Right ventricle myocardium superior (tissue), 1 donor: ENCODE measurements at places on chromosomes 2 and 18.

DNA sequence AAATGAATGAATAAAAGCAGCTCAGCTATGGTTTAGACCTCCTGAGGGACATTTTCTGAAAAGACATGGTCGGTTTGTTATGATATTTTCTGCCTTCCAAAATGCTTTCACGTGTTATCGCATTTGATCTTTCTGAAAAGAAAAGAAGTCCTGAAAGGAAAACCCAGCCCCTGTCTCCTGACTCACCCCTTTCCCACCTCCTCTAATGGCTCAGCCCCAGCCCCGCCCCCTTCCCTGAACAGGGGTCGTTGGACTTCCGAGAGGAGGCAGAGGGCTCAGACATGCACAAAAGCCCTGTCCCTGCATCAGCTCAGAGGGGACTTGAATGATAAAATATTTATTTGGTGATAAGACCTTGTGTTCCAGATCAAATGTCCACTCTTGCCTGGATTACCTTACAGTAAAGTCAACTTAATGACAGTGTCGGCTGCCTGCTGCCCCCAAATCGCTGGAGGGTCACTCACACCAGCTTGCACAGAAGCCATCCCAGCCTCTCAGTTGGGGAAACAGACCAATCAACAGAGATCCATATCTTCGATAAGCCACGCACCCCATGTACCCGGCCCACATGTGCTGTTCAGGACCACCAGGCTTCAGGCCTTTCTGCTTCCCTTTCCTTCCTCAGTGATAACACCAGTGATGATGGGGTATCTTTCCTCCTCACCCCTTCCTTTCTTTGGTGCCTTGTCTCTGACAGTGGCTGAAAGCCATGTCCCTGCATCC is 69.6 kb downstream of the CLHC1 start:
- DNase-seq = no peak

- DNase-seq = no peak
Observed at GRCh38 chr2:6554466-6554865, 311.2 kb downstream of the CMPK2 start.

DNA sequence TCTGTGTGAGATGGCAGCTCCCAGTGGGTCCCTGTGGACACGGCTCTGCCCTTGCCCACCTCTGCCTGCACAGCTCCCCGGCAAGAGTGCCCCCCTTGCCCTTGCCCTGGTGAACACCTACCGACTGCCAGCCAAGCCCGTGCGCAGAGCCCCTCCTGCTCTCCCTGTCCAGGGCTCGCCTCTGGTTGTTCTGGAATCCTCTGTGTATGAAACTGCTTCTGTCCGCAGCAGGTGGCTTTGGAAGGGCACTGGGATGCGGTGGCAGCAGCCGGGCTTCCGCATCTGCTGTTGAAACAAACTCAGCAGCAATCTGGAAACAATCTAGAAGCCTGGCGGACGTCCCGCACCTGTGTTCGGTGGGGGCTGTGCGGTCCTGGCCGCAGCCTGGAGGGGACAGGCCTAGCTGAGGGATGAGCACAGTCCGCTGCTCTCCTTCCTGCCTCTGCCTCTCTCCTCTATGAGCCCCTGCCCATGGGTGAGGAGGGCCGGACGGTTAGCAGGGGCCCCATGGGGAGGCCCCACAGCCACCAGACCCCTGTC is 34.0 kb upstream of the KLF11 start:
- DNase-seq = no peak

- DNase-seq = no peak
Observed at GRCh38 chr2:116680256-116680936, 1134.1 kb upstream of the DDX18 start.

DNA sequence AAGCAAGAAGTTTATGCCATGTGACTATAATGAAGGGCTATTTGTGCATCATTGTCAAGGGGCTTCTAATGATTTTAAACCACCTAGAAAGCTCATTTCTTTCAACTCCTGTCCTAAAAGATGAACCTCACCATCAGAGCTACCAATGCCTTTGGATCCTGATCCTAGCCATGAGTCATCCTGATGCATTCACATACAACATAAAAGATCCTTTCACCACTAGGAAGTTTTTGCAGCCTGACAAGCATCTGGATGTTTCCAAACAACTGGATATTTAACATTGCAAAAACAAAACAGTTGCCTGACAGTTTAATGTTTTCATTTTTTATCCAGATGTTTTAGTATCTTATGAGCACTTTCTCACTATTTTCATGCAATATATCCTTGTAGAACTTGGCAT is 425.3 kb downstream of the MBD2 start:
- no peak for DNase-seq

GRCh38 chr2:236459393-236459792 is 110.2 kb upstream of the ACKR3 start:
- DNase-seq = no peak

- DNase-seq = no peak
Observed at GRCh38 chr2:25521665-25522387, 151.6 kb downstream of the DTNB start.

DNA sequence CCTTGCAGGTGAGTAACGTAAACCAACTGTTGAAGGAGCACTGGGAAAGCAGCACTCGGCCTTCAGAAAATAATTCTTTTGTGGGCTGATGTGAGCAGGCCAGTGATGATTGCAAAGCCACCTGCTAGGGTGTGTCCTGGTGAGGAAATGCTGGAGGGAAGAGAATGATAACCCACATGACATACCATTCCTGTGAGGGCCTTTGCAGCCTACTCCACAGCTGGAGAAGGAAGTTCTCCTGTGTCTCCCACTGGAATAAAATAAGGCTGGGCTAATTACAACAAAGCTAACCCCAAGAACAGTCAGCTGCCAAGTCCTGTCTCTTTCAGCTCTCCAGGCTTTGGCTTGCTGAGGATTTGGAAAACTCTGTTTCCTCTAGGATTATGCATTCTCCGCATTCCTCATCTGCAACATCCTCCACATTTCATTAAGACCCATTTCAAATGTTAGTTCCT is 16.7 kb upstream of the DSG1 start:
- DNase-seq = no peak

DNA sequence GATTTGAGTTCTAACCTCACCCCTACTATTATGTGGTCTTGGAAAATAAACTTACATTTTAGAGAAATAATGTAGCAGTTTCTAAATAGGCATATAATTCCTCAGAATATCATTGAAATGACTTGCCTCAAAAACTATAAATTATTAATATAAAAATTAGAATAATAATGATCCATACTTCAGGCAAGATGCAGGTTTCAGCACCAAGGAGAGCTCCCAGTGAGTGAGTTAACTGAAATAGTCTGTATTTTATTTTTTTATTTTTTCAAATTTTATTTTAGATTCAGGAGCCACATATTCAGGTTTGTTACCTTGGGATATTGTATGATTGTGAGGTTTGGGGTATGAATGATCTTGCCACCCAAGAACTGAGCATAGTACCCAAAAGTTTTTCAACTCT is 472.2 kb upstream of the DCC start:
- DNase-seq = no peak

GRCh38 chr2:165013944-165014619 is 58.8 kb upstream of the SLC38A11 start:
- no peak for DNase-seq

- no peak for DNase-seq
Observed at GRCh38 chr18:10604182-10604581, 78.4 kb downstream of the NAPG start.

DNA sequence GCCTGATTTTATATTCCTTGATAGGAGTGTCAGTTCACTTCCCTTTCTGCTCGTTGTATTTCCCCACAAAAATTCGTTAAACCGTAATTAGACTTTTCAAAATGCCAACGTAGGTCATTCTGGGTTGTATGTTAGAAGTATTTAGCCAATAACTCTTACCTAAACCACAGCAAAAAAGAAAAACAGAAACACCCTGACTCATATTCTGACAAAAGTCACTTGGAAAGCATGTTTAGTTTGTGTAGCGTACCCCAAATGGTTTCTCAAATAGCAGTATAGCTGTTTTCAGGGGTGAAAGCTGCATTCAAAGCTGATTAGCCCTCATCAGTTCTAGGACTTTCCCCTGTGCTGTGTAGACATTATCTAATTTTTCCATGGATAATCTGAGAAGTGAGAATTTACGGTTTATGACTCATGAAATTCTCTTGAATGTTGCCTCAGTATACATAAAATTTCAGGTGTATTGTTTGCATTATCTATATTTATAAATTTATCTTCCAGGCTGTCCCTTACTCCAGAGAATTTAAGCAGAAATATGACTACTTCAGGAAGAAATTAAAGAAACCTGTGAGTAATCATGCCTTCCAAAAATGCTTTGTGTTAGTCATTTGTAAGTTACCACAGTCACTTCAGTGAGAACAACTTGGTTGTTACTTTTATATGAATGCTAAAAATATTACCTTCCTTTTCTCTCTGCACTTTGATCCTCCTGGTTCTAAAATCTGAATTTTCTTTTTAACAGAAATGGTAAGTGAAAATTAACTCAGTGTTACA is 264.9 kb downstream of the ALPK2 start:
- DNase-seq = no peak

DNA sequence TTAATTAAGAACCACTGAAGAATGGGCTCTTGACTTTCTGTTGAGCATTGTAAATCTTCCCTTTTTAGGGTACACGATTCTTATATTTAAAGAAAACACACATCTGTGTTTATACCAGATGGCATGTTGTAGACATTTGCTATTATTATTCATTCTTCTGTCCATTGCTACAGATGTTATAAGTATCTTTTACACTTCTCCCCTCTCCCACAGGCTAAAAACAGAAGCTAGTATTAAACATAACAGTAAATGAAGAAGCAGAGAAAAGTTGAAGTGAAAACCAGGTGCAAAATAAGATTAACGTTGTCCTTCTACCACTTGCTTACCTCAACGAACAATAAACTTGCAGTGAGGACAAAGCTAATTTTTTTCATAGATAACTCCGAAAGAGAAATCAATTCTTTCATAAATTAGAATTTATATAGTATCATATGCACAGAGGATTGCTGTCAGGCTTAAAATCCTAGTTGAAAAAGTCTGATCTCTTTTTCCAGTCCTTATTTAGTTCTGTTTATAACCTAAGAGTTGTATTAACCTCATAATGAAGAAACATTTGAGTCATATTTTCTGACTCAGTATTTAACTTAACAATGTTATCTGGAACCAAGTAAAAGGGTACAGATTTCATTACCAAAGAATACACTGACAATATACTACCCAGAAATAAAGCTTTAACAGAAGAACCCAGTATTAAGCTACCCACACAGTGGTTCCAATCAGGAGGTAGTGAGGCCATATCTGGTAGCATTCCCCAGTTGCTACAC is 16.4 kb upstream of the ZNF385B start:
- no peak for DNase-seq

- no peak for DNase-seq
Observed at GRCh38 chr2:180021850-180022249, 14.8 kb upstream of the CWC22 start.

GRCh38 chr2:134284119-134284670 is 30.3 kb downstream of the MGAT5 start:
- no peak for DNase-seq

GRCh38 chr18:48931680-48932461 is 18.9 kb downstream of the SMAD7 start:
- DNase-seq = no peak

GRCh38 chr2:220936641-220937197 is 635.4 kb downstream of the EPHA4 start:
- no peak for DNase-seq

DNA sequence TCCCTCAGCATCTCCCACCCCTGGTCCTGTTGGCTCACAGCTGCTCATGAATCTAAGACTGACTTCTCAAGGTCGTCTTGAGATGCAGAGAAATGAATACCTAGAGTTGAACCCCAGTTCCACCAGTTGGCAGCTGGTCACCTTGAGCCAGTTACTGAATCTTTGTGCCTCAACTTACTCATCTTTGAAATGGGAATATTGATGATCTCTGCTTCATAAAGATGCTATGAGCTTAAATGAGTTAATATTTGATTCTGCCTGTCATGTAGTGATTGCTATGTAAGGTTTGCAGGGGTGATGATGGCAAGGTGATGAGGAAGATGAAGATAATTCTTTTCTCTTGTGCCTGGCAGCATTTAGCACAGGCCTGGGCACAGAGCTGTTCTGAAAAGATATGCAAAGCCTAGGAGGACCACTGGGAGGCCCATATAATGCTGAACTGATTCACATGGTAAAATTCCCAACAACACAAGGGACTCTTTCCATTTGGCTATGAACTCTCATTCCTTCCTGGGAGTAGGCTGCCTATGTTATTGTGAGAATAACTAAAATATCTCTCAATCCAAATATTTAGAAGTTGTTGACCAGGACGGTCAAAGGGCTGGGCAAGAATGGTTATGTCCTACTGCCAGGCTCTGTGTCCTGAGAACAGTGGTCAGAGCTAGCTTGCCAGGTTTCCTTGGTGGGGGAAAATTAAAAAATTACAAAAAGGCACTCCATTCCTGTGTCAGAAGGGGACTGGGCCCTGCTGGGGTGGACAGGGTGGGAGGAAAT is 70.9 kb downstream of the APOB start:
- DNase-seq = no peak

- DNase-seq = no peak
Observed at GRCh38 chr2:221318376-221319130, 253.6 kb downstream of the EPHA4 start.

DNA sequence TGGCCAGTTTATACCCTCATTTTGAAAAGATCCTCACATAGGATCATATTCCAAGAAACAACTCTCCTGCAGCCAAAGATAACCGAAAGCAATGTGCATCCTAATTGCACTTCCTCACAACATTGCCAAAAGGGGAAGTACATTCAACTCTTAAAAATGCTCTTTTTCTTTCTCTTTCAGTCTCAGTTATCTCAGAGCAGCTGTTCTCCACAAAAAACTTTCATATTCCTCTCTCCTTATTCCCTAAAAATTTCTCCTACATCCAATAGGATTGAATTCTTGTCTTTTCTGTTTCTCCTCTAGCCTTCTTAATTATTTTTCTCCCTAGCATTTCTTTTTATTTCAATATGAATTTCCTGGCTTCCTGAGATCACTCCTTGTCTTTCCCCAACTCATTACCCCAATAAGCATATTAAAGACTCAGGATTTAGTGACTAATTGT is 7.4 kb upstream of the VRK2 start:
- DNase-seq = no peak

- DNase-seq = peak; percentile 74
Observed at GRCh38 chr2:235005603-235006259, 53.9 kb downstream of the SH3BP4 start.

- no peak for DNase-seq
Observed at GRCh38 chr2:188187726-188188125, 103.9 kb upstream of the GULP1 start.

GRCh38 chr2:34604164-34604563 is 1005.1 kb upstream of the FAM98A start:
- DNase-seq = no peak

- DNase-seq = no peak
Observed at GRCh38 chr18:12552879-12553242, 105.0 kb downstream of the SPIRE1 start.

DNA sequence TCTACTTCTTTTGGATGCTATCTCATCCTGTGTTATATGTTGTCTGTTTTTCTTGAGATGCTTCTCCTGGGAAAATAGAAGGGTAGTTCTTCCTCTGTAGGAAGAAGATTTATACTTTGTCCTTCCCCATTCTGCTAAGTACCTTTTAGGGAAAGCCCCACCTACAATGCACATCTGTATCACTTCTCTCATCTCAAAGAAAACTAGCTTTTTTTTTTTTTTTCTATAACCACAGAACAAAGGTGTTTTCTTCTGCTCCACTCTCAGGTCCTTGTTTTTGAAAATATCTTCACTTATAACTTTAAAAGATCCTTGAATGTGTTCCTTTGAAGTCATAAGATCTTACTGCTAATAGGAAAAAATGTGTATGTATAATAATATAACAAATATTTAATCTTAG is 30.8 kb downstream of the CCDC150 start:
- no peak for DNase-seq

GRCh38 chr2:210310550-210310949 is 4.4 kb downstream of the MYL1 start:
- DNase-seq = no peak

GRCh38 chr18:58581265-58581664 is 47.6 kb downstream of the ALPK2 start:
- DNase-seq = no peak
